ENCODE measurements at places on chromosomes 1 and 21.

- DNase-seq = no peak
These were observed 17.0 kb downstream of the CFAP126 start for GRCh38 chr1:161350671-161351070.

- no peak for DNase-seq
These were observed 729 bp upstream of the CDCA8 start for GRCh38 chr1:37691497-37692077.

DNA sequence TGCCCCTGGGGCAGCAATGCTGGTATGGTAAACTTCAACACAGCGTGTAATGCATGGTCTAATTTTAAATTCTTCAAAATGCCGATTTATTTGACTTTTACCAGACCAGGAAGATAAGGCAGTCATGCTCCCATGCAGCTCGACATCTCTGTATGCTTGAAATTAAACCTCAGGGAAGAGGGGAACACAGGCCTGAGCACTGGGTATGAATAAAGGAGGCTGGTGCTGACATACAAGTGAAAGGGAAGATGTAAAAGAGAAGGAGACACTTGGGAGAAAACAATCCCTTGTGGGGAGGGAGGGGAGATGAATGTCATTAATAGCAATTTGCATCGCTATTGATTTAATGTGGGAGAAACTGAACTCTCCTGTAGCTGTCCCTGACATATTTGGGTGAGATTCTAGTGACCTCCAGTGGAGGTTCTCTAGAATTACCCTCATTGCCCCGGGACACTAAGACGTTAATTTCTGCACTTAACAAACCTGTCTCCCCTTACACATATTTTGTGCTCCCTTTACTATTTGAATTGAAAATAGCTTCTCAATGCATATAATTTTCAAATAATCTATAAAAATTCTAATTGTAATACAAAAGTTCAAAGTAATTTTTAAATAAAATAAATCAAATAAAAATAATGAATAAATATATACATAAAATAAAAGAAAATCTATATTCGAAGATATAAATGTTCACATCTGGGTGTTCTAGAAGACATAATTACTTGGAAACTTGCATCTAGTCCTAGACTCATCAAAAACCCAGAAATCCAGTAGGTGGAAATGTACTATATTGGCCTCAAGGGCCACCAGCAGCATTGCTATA, 283.1 kb downstream of the LMX1A start:
- no peak for DNase-seq

DNA sequence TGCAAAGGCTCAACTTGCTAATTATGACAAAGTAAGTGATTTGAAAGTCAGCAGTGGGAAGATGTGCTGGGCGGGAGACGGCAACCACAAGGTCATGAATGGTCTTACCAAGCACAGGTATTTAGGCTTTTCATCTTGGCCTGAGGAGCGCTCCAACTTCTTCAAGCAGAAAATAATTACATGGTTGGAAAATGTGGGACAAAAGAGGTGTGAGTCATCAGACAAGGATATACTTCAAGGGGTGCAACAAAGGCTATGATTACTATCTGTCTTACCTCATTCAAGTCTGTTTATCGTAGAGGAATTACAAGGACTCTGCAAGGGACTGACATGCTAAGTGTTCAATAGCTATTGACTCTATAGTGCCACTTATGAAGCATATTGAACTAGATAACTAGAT, 2005.7 kb downstream of the MRPL39 start:
- DNase-seq = no peak

- DNase-seq = no peak
These were observed 71.1 kb downstream of the MATN1 start for GRCh38 chr1:30652152-30652841.

DNA sequence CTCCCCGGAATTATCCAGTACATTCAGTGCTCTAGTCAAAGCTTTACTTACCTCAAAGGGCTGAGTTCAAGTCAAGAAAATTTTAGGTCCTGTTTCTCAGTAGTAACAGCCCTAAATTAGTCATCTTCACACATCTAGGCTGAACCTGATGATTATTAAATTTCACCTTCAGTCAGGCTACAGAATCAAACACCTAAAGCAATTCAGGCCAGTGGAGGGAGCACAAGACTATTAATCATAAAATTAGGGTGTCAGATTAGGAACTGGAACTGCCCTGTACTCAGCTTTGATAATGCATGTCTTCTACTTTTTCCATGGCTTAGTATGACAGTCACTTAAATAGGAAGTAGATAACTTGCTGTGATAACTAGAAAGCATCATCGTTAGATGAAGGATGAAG, 28.4 kb upstream of the BCAS2 start:
- no peak for DNase-seq

DNA sequence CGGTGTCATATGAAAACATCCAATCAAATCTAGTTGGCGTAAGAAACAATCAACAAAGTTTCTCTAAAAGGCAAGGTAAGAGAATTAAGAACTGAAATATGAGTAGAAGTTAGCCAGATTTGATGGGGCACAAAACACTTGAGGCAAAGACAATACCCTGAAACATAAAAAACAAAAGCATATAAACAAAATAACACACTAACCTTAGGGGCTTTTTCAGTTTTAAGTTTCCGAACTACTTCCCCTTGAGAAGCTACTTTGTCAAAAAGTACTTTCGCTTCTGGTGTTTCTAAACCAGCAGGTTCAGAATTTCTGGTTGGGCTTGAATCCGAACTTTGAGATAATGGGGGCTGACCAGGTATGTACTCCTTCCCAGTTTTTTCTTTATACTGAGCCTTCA, 57.9 kb downstream of the EPRS1 start:
- DNase-seq = no peak

GRCh38 chr21:46131838-46132651, 23.3 kb downstream of the FTCD start:
- no peak for DNase-seq

DNA sequence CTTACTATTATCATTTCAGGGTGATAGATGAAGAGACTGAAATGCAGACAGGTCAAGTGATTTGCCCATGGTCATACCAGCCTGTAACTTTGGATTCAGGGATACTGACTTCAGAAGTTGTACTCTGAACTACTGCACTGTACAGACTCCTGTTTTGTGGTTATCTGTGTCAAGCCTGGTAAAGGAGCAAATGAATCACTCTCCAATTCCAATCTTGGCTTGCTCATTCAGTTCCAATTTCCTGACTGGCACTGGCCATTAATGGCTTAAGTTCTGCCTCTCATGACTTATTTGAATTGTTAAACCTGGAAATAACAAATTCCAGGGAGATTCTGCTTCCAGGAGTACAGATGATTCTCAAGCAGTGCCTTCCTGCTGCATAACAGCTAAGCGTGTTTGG, 45.4 kb upstream of the PLD5 start:
- no peak for DNase-seq

GRCh38 chr1:189927641-189928040, 550.0 kb downstream of the BRINP3 start:
- no peak for DNase-seq

DNA sequence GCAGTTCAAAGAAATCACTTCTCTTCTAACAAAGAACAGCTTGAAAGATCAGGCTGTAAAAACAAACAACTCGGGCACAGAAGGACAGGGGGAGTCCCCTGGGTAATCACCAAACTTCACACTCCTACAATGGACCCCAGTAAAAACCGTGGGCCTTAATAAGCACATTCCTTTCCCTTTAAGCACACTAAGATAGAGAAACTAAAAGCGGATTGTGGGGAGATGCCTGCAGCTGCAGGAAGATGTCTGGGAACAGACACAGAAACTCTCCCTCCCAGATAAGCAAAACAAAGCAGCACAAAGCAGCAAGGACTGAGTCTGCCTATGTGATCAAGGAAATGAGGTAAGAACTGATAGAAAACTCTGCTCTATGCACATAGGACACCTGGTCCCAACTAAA, 37.6 kb upstream of the CTBS start:
- DNase-seq = no peak

DNA sequence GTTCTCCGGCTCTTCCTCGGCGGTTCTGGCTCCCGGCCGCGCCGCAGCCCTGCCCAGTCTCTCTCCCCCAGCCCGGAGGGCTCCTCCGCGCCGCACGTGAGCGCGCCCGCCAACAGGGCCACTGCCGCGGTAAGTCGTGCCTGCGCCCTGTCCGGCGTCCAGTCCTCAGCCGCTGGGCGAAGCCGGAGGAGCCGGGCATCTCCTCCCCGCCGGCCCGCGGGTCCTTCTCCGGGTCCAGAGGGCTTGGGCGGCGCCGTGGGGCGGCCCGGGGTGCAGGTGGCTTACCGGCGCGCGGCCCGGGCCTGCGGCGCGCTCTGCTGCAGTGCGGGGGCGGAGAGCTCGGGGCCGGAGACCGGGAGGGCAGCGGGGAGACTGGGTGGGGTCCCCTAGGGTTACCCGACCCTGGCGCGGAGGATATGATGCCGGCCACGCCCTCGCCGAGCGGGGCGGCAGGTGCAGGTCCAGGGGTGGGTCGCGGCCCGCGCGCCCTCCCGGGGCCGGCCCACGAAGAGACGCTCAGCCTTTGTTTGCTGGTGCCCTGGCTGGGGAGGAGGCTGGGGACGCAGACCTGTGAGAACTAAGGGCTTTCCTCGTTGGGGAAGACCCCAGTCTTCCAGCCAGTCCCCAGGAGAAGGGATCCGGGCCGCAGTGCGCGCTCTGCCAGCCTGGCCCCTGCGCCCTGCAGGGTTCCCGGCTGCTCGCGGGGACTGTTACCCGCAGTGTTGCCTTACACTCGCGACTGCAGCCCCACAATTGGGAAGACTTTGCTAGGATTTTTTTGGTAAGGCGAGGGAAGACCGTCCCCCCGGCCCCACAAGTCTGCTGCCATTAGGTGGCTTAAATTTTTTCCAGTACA, at the start of gene DOP1B:
Gene DOP1B, plus strand, starts transcription at position 10 of the 856 bp plus-strand sequence. CDS start 7,910 bp downstream, outside the sequence.
- DNase-seq = no peak

GRCh38 chr1:65756616-65757015, 36.1 kb upstream of the PDE4B start:
- DNase-seq = no peak

DNA sequence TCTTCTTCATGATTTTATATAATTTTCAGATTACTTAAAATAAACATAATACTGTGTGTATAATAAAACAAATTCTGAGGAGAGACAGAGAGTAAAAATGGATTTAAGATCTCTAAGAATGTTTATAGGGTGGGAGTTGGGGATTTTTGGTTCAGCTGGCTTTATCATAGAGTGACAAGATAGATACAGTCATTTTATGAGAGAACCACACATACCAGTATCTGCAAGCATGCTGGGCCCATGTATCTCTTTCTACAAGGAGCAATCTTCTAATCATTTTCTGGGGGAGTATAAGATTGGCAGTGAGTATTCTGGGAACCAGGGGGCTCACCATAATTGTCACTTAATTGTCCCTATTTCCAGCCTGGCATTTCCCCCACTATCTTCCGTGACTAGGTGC, 64.3 kb upstream of the DUSP10 start:
- DNase-seq = no peak

DNA sequence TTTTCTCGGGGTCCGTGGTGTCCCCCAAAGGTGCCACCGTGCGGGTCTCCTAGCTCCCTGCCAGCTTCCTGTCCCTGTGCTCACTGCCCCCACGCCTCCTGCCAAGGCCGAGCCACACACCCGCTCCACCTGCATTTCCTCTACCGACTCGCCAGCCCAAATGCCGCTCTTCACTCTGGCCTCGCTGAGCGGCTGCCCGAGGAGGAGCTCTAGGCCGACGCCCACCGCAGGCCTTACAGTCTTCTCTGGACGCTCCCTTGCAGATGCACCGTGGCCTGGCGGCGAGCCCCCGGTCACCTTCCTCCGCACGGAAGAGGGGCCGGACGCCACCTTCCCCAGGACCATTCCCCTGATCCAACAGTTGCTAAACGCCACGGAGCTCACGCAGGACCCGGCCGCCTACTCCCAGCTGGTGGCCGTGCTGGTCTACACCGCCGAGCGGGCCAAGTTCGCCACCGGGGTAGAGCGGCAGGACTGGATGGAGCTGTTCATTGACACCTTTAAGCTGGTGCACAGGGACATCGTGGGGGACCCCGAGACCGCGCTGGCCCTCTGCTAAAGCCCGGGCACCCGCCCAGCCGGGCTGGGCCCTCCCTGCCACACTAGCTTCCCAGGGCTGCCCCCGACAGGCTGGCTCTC, 26.3 kb downstream of the FTCD start:
- no peak for DNase-seq

GRCh38 chr1:16155537-16156410, at the start of gene EPHA2:
Gene EPHA2 (minus strand): TSS chr1:16156069. CDS start chr1:16155932, 137 bp downstream.
- no peak for DNase-seq

DNA sequence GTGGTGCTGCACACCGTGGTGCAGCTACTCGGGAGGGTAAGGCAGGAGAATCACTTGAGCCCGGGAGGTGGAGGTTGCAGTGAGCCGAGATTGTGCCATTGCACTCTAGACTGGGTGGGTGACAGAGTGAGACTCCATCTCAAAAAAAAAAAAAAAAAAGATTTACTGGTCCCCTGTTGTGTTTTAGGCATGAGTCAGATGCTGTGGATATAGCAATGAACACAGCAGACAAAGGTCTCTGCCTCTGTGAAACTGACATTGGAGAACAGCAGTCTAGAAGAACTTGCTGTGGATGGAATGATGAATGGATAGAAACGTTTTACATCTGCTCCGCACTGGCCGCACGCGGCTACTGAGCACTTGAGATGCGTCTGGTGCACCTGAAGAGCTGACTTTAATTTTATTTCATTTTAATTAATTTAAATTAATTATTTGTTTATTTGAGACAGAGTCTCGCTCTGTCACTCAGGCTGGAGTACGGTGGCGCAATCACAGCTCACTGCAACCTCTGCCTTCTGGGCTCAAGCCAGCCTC, 24.5 kb upstream of the EPHA2 start:
- DNase-seq = no peak

DNA sequence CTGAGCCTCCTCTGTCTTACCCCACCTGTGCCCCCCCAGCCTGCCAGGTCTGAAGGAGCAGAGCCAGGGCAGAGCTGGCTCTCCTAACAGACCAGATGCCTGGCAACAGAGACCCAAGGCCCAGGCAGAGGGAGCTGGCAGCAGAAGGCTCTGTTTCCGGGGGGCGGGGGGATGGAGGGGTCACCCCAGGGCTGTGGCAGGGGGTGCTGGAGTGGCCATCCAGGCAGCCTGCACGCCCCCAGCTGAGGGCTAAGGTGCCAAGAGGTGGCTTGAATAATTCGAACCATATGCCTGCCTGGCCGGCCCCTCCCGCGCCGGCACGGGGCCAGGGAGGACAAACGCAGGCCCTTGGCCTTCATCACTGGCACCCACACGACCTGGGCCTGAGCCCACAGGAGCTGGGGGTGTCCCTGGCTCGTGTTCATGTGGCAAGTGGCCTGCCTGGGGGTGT, 16.0 kb upstream of the PLEKHG5 start:
- no peak for DNase-seq

GRCh38 chr1:207823880-207824566, 72.2 kb downstream of the CD46 start:
- peak; percentile 56 for DNase-seq

- no peak for DNase-seq
These were observed 66.1 kb upstream of the FAM3B start for GRCh38 chr21:41250519-41250918.

GRCh38 chr1:27885114-27885528, 12.8 kb downstream of the THEMIS2 start:
- no peak for DNase-seq

Data from stimulated activated CD4-positive, alpha-beta T cell treated with anti-CD3 and anti-CD28 coated beads, TNF-alpha, amount 100 ng/mL, for 1 hour (primary cell).